BJ (cell line): ENCODE measurements at places on chromosomes 12 and 14. TPM values are rescaled to one million over a fixed set of nuclear protein-coding genes. Genes with fewer than 3 reads are reported as not detected.

GRCh38 chr14:102554821-102555819, 37.3 kb upstream of the RCOR1 start:
- DNase-seq = no peak

GRCh38 chr12:129486931-129487330, 416.9 kb downstream of the TMEM132D start:
- DNase-seq = no peak

DNA sequence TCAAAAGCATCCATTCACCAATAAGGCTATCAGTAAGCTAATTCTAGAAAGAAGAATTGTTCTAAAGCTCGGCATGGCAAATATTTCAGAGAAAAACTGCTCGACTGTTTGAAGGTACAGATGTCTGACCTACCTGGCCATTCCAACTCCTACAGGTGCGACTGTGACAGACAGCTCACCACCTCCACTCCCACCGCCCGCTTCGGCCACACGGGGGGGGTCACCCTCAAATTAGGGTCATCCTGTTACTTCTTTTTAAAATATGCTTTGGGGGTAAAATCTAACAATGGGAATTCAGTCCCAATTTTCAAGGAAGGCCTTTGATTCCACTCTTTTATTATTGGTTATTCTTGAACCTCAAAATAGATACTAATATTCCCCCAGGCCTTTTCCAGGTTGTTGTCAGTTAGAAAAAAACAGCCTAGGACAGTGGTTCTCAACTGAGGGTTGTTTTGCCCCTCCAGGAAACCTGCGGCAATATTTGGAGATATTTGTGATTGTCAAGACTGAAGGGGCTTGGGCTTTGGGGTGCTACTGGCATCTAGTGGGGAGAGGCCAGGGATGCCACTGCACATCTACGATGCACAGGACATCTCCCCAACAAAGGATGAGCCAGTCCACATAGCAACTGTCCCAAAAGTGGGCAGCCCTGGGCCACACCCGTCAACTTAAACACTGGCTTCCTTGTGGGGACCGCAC, 81.2 kb downstream of the BCL11B start:
- no peak for DNase-seq

DNA sequence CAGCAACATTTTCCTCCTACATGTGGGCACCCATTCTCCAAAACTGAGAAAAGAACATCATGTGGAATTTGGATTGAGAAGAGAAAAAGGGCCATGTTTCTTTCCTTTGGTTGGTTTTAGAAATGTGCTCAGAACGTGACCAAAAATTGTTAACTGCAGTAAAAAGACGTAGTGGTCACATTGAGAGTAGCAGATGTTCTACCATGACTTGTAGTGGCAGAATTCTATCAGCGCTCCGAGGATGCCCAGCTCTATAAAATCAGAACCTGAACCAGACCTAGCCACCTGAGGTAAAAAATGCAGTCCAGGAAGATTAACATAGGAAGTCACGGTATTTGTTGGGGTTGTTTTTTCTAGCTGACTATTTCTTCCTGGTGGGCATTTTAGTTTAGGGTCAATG, 101.8 kb upstream of the TMEM233 start:
- no peak for DNase-seq

The KITLG gene
- polyA plus RNA-seq = 17.0 and 43.0 TPM in 2 replicates

The TMEM132C gene
- polyA plus RNA-seq = not detected in 2 replicates

GRCh38 chr14:30519961-30520360, 39.0 kb upstream of the G2E3 start:
- DNase-seq = no peak

The SLC7A8 gene
- polyA plus RNA-seq = 2.8 and 4.6 TPM in 2 replicates

The VRTN gene
- polyA plus RNA-seq = not detected in 2 replicates

- no peak for DNase-seq
Measured at GRCh38 chr12:45831590-45831989, 102.1 kb downstream of the ARID2 start.

The CLEC4D gene
- not detected in 2 replicates for polyA plus RNA-seq

The CLMN gene
- 0.13 and 0.27 TPM in 2 replicates for polyA plus RNA-seq

DNA sequence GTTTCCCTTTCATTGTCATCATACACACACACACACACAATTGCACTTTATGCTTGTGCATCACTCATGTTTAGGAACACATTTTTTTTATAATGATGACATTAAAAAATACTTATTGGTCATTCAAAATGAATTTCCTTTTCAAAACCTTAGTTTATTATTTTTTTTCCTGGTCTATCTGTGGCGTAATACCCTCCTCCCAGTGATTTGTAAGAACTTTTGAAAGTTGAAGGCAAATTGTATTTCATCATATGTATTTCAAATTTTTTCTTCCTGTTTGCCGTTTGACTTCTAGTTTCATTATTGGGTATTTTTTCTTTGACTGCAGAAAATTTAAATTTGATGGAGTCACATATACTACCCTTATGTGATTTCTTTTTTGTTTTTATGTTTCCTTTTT, 2.5 kb upstream of the LRRK2 start:
- no peak for DNase-seq

DNA sequence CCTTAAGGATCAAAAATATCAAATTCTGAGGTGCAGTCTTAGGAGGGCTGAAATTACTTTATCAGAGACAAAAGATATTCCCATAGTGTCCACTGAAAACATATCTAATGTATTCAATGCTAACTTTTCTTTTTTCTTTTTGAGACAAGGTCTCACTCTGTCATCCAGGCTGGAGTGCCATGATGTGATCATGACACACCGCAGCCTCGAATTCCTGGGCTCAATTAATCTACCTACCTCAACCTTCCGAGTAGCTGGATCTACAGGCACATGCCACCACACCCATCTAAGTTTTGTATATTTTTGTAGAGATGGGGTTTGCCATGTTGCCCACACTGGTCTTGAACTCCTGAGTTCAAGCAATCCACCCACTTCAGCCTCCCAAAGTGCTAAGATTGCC, 68.3 kb downstream of the ZC3H14 start:
- DNase-seq = no peak

DNA sequence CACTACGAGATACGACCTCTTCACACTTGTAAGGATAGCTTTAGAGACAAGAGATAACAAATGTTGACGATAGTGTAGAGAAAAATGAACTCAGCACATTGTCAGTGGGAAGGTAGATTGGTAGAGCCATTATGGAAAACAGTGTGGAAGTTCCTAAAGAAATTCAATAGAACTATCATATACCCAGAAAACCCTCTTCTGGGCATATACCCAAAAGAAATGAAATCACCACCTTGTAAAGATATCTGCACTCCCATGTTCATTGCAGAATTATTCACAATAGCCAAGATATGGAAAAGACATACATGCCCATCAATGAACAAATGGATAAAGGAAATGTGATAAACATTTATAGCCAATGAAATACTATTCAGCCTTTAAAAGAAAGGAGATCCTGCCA, 499.8 kb upstream of the TBX3 start:
- no peak for DNase-seq

DNA sequence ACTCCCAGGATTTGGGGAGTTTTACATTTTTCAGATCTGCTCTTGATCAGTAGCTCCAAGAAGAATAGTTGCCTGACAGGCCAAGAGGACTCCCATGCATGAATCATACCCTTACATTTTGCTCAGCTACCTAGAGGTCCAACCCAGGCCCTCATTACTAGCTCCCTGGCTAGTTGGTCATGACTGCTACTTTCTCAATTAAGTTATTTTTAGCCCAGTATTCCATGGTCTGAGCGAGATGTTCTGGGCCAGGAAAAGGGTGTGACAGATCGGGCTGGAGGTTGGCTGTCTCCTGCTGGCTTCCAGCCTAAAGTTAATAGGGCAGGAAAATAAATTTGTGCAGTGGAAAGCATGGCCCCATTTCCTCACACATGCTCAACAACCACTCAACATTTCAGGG, 379.2 kb downstream of the GRIN2B start:
- no peak for DNase-seq

- DNase-seq = no peak
Measured at GRCh38 chr14:33676135-33676566, 274.7 kb downstream of the EGLN3 start.

DNA sequence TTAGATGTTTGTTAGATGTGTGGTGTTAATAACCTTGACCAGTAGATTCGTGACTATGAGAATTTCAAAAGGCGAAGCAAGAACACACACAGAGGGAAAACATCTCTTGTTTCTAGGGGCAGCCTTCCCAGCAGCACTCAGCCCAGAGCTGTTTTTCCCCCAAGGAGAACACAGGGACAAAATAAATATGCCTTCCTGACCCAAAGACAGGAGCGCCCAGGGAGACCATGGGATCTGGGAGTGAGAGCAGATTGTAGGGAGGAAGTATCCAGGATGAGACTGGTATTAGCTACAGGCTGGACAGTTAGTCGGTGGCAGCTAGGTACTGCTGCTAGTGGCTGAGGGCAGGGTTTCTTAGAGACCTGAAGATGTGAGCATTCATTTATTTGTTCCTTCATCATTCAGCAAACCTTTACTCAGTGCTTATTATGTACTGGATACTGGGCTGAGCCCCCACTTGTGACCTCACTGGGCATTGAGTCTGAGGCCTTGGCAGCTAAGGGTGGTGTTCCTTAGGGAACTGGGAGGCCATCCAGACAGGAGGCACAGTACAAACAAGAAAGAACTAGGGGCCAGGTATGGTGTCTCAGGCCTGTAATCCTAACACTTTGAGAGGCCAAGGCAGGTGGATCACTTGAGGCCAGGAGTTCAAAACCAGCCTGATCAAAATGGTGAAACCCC, 469.8 kb downstream of the ZFP36L1 start:
- DNase-seq = no peak

DNA sequence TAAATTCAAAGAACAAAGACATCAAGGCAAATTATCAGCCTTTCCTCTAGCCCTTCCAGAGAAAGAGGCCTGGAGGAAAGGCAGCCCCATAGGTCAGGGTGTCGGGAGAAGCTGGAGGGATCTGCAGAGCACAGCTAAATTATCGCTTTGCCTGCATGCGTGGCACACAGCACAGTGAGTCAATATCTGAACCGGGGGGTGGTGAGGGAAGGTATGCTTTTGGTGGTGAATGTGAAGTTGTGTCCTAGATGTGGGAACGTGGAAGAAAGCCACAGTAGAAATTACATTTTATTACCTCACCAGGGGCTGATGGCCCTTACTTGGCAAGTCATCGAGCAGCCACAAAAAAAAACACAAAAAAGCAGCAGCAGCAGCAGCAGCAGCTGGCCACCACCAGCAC, 243.2 kb downstream of the EGLN3 start:
- DNase-seq = no peak

GRCh38 chr12:40232602-40233001, 7.8 kb downstream of the LRRK2 start:
- no peak for DNase-seq

The SLC25A47 gene
- polyA plus RNA-seq = not detected in 2 replicates

The GLT1D1 gene
- not detected in 2 replicates for polyA plus RNA-seq

The SYNDIG1L gene
- polyA plus RNA-seq = not detected in 2 replicates

DNA sequence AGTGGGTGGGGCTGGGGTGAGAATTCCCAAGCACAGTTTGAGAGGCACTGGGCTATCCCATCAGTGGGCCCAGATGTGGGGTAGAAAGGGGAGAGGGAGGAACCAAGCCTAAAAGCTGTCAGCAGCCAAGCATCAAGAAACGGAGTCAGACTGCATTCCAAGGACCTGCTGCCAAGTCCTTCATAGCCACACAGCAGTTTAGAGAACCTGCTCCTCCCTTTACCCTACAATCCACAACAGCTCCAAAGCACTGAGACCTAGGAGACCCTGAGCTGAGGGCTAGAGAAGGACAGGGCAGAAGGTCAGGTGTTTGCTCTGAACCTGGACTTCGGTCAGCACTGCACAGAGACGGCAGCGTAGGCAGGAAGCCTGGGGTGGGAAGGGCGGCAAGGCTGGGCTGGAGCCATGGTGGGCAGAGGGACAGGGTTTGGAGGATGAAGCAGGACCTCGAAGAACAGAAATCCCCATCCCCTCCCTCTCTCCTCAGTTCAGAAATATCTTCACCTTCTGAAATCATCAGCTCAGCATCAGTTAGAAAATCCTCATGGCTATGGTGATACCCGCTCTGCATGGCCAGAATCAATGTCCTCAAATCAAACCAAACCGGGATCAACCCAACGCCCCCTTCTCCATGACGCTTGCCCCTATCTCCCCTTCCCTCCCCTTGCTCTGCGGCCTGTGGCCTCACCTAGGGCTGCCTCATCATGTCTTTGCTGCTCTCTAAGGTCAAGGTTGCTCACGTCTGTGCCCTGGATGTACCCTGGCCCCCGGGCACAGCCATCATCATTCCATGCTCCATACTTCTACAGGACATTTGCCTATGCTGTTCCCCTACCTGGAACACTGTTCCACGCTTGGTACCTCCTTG, 12.9 kb upstream of the SERPINA4 start:
- no peak for DNase-seq

The SLC8A3 gene
- 0.07 TPM in 2 replicates for polyA plus RNA-seq

The ANP32D gene
- not detected in 2 replicates for polyA plus RNA-seq

GRCh38 chr12:45040977-45041376, 9.9 kb downstream of the DBX2 start:
- DNase-seq = no peak

DNA sequence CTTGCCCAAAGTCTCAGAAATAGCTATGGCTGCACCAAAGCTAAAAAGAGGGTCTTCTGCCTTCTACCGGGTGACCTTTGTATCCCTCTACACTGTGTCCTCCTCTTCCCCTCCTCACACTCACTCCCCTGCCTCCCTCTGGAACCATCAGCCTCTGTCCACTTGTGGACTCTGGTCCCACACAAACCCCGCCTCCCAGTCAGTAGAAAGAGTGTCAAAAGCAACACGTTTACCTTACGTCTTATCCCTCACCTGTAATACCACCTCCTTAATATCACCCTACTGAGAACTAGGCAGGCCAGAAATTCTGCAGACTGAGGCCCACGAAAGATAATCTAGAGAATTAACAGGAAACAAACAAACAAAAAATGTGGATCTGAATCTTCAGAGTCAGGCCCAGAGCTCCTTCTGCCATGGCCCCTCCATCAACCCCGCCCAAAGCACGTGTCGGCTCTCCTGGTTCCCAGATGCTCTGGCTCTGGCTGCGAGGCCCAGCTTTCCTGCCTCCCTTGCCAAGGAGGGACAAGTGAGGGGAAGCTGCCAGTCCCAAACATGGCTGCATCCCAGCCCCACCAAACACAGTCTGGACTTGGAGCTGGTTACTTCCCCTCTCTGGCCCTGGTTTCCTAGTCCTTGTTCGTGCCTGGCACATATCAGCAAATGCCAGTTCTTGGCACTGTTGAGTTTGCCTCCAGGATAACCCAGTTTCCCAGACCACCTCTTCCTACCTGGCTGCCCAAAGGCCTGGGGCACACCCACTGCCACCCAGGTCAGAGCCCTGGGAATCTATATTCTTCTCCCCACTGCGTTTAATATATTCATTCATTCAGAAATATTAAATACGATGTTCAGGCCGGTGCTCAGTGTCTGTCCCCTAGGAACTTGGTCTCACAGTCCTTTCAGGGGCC, 2.7 kb downstream of the ACTN1 start:
- no peak for DNase-seq

The LRRC10 gene
- not detected in 2 replicates for polyA plus RNA-seq

The TMEM63C gene
- polyA plus RNA-seq = not detected in 2 replicates
